GM10248 (cell line): ENCODE measurements at places on chromosomes 12 and 14.
A peak's percentile ranks its signal among the peaks of the same experiment; 100 is the strongest.

DNA sequence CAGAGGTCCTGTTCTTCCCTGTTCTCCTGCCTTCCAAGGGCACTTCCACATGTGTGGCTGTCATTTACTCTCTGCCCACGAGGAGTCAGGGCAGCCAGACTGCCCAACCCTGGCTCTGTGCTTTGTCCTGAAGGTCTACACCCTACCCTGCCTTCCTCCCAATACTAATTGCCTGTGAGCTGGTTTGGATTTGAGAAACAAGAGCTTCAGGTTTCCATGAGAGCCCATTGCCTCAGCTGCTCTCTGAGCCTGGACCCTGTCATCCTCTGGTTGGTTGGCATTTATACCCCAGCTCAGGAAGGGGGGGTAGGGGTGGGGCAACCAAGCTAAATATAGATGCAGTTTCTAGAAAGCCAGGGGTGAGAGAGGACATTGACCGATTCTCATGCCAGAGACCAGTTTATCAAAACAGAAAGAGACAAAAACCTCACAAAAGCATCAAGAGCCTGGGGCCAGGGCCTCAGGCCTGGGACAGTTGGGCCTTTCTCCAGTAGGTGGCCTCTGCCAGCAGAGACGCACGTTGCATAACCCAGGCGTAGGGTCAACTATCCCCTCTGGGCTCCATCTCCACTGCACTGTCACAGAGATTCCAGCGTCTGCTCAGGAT, 34.5 kb downstream of the VDR start:
- no peak for DNase-seq

GRCh38 chr14:38238332-38238731, 17.6 kb downstream of the CLEC14A start:
- DNase-seq = no peak

DNA sequence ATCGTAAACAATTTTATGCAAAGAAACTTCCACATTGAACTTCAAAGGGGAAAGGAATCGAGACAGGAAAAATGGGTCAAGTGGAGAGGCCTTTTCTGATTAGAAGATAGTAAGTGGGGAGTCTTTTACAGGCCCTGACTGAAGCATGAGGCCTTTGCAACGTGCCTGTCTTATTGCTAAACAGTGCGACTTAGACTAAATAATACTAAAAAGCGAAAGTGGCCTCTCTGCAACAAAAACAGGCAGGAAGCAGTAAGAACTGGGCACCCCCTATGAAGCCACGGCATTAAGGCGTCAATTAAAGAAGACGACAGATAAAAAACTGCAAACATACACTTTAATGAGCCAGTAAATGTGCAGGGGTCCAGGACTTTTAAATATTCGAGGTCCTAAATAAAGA, 283.4 kb upstream of the GRIP1 start:
- DNase-seq = no peak

DNA sequence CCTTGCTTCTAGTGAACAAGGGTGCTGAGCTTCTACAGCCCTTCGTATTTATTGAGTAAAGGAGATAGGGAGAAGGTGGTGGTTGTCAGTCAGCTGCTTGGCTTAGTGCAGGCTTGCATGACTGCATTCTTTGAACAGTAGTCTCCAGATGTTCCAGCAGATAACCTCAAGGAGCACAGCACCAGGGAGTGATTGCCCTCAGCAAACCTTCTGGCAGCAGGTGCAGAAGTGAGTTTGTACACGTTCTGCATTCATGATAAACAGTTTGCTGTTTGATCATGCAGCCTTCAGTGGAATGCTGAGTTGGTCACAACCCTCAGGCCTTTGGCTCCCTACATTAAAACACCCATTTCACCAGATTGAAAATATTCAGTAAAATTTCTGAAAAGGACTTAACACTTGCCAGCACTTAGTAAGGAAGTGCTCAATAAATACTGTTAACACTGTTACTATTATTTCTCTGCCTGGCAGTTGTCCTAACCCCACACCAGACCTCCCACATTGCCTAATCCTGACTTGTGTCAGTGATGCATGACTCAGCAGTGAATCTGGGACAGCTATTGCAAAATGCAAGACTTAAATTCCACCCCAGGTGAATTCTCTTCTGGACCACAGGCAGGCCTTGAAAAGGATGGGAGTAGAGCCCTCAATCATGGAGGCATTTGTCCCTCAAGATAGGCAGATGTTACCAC, 18.9 kb upstream of the CARMIL3 start:
- DNase-seq = no peak

DNA sequence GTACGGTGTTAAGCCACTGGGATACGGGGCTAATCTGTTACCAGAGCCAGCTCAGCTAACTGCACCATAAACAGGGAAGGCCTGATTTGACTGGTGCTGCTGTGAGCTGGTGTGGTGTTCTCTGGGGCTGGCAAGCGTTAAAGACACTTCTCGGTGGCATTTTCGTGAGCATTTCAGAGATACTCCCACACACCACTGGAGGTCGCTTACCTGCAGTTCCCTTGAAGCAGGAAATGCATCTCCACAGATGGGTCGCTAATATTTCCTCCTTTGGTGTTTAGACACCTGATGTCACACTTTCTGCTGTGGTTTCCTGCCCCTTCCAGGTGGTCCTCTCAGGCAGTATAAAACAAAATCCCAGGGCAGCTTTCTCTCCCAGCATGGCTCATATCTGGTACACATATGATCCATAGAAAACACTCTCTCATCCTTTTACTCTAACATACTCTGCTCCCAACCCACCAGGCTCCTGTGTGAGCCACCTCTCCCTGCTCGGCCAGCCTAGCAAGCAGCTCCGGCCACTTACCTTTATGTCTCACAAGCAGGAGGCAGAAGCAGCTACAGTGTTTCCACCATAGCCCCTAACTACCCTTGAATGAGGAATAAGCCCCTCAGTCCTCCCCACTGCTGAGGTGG, 129.9 kb upstream of the GRIN2B start:
- DNase-seq = peak; percentile 64

DNA sequence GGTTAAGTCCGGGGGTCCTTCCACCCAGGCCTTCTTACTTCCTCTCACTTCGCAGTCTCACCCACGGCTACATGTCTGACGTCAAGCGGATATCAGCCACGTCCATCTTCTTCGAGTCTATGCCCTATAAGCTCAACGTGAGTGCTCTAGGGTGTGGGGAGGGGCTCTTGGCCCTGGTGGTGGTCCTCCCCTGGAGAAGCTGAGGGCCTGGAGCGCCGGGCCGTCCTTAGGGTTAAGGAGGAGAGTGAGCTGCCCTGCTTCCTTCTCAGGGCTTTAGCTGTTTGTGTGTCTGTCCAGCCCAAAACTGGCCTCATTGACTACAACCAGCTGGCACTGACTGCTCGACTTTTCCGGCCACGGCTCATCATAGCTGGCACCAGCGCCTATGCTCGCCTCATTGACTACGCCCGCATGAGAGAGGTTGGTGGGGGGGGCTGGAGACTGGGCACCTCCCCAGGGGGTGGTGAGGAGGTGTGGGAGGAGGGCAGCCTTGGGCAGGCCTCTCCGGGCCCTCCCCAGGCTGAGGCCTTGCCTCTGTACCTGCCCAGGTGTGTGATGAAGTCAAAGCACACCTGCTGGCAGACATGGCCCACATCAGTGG, 2.7 kb downstream of the SHMT2 start:
- no peak for DNase-seq

- DNase-seq = no peak
Observed at GRCh38 chr14:100828031-100828769, 2.3 kb downstream of the MEG3 start.

DNA sequence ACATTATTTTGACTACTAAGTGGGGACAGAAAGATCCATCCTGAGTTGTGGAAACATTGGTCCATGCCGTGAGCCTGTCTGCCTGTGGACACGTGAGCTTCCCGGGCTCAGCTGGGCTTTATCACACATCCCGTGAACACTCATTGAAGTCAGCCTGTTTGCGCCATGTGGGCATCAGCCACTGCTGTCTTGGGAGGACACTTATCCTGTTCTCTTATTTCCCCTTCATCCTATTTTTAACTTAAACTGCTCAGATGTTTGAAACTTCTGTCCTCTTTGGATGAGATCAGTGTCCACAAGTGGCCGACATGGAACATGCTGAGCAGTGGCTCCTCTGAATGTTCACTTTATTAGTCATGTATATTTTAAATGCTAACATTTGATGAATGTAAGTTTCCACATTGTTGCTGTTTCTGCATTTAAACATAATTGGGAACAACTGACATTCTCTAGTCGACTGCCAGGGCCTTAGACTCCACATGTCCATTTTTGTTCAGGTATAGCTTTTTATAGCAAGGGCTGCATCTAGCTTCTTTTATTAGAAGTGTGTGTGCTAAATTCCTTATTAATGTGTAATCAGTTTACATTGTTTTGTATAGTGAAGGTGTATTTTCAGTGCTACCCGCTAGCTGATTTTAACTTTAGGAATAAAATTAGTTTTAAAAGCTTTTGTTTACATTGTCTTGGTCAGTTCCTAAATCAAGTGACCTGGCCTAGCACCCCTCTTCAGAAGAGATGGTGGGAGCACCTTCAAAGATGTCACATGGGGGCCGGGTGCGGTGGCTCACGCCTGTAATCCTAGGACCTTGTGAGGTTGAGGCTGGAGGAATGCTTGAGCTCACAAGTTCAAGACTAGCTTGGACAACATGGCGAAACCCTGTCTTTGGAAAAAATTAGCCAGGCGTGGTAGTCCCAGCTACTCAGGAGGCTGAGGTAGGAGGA, 24.0 kb downstream of the RNF34 start:
- DNase-seq = no peak

DNA sequence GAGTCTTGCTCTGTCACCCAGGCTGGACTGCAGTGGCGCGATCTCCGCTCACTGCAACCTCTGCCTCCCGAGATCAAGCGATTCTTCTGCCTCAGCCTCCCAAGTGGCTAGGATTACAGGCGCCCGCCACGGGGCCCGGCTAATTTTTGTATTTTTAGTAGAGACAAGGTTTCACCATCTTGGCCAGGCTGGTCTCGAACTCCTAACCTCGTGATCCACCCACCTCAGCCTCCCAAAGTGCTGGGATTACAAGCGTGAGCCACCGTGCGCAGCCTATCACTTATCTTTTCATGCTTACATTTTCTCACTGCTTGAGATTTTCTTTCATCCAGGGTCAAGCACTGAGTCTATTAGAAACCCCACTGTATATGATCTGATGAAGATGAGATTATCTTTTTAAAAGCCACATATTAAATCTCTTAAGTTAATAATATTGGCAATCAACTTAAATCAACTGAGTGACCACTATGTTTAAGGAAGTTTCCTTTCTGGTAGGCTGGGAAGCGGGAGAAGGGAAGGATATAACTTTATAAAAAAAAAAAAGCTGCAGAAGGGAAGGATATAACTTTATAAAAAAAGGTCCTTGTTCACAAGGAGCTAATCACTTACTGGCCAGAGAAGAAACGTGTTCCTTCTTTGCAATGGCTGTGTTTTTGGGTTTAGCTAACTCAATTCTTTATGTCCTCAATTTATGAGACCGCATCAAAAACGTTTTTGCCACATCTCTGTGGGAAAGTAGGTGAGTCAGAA, 1.3 kb upstream of the MDM2 start:
- DNase-seq = no peak
